ENCODE measurements at places on chromosomes 4 and X.

DNA sequence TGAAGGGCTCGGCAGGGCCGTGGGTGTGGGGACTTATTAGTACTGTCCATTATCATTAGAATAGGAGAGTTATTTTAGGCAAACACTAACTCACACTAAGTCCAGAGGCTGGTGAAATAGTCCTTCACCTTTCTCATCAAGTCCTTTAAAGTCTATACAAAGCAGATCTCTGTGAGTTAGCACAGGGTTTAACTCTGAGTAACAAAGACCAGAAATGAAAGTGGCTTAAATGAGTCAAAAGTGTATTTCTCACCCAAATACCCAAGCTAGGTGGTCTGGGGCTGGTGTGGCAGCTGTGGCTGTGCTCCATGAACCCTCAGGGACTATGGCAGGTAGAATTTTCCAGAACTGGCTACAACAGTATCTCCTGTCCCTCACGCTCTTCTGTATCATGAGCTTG is 263.2 kb downstream of the BCOR start:
- DNase-seq = no peak

GRCh38 chr4:127708985-127709384 is 21.2 kb upstream of the SLC25A31 start:
- DNase-seq = peak; percentile 30

DNA sequence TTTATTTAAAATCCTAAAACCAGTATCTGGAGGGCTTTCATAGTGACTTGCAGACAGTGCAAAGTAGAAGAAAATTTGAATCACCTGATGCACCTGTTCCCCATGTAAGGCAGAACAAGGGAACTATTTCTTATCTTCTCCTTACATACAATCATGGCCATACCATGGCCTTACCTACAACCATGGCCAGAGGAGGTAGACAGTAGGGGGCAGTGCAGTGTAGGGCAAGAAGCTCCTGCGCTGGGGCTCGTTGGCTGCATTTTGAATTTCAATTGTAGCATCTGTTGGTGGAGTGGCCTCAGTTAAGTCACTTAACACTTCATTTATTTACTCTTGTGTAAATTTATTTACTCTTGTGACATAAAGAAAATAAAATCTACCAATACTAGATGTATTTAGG is 33.0 kb downstream of the GALNTL6 start:
- peak; percentile 18 for DNase-seq

DNA sequence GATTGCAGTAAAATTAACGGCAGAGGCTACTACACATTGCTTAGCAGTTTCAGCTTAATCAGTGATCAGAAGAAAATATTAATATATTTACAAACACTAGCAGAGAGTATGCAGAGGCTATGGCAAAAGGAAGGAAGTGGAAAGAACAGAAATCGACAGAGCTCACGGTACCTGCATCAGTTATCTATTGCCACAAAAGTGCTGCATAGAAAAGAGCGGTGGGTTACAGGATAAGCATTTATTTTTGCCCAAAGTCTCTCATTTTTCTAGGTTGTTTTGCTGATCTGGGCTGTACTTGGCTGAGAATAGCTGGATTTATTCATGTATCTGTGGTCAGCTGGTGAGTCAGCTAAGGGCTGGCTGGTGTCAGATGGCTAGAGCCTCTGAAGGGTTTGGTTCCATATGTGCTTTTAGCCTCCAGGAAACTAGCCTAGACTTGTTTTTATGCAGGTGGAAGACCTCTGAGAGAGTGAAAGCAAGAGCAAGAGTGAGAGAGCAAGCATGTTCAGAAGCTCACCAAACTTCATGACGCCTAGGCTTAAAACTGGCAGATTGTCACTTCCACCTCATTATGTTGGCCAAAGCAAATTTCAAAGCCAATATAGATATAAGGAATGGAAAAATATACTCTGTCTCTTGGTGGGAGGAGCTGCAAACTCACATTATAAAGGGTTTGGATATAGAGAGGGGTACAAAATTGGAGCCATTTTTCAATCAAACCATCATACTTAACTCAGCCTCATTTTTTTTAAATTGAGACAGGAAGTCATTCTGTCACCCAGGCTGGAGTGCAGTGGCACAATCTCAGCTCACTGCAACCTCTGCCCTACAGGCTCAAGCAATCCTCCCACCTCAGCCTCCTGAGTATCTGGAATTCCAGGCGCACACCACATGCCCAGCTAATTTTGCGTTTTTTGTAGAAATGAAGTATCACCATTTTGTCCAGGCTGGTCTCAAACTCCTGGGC is 153.2 kb upstream of the RPL34 start:
- DNase-seq = peak; percentile 39

DNA sequence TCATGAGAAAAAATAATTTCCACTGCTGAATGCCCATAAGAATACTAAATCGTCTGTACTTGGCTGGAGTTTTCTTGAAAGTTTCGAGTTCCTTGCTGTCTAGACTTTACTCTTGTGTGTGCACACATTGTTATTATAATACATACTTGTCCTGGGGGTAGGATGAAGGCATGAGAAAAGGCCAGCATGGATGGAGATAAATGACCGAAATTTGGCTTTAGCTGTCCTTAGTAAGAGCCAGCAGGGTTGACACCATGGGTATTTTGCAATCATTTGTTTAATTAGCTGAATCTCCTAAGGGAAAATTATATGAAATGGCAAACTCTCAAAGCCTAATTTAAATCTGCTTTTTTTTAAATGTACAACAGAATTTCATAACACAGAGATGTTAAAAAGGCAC is 641.6 kb downstream of the ADGRL3 start:
- DNase-seq = no peak

- peak; percentile 25 for DNase-seq
Measured at GRCh38 chr4:101762025-101762424, 28.5 kb upstream of the BANK1 start.

DNA sequence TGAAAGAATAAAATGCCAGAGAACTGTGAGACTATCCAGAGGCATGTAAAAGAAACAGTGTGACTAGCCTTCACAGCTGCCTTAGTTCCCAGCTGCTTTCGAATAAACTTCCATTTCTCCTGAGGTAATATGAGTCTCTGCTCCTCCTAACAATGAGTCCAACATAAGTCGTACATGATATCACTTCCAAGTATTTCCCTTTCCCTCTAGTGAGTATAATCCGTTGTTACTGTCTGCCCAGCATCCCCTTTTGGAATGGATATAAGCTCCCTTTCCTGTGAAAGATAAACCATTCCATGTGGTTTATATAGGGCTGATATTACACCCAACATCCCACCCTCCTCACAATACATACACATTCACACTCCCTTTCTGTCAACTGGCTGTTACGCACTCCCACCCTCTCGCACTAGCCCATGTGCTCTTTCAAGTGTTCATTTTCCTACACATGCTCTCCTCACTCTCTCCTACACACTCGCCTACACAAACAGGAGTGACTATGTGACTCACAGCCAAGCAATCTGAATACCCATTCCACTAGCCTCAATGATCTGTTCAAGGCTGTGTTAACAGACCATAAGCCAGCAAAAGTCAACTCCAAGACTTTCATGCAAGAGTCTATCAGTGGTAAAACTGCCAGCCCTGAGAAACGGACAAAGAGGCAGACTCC is 5.0 kb downstream of the NAF1 start:
- no peak for DNase-seq

- no peak for DNase-seq
Measured at GRCh38 chr4:139777757-139778156, 112.1 kb downstream of the MGST2 start.

- no peak for DNase-seq
Measured at GRCh38 chr4:138788267-138788790, 227.3 kb upstream of the NOCT start.

DNA sequence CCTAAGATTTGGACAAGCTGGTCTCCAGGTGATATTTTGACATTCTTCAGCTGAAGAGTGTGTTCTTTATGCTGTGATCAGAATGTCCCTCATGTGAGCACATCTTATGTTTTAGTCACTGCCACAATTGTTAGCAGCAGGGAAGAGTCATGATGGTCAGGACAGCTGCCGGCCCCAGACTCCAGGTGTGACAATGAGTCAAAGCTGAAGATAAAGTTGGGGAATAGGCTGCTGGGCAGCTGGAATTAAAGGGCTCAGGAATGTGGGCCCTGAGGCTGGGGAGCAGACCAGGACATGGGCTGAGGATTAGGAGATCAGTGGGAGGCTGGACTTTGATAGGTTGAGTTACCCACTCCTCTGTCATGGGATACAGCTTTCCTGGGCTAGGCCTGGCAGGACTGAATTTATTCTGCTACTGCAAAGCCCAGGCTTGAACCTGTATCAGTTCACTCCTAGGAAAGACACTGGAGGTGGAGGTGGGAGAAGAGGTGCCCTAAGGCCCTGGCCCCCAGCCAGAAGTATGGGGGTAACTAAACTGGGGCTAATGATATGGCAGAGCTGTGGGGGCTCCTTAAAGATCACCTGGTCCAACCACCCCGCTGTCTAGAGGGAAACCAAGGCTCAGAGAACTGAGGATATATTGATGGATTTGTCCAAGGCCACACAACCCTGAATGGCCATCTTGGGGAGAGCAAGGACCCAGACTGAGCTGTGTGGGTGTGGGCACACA is 119.5 kb downstream of the PJA1 start:
- DNase-seq = no peak

DNA sequence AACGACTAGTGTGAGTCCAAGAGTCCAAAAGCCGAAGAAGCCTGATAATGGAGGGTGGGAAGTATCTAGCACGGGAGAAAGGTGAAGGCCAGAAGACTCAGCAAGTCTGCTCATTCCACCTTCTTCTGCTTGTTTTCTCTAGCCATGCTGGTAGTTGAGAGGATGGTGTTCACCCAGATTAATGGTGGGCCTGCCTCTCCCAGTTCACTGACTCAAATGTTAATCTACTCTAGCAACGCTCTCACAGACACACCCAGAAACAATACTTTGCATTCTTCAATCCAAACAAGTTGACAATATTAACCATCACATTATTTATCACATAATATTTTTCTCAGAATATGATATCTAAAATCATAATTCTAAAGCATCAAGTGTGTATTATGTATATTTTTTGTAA is 1055.1 kb upstream of the PCDH10 start:
- DNase-seq = no peak

- DNase-seq = no peak
Measured at GRCh38 chr4:38805530-38806145, 1.0 kb upstream of the TLR1 start.

GRCh38 chrX:644304-645281 is 14.0 kb downstream of the SHOX start:
- DNase-seq = no peak

DNA sequence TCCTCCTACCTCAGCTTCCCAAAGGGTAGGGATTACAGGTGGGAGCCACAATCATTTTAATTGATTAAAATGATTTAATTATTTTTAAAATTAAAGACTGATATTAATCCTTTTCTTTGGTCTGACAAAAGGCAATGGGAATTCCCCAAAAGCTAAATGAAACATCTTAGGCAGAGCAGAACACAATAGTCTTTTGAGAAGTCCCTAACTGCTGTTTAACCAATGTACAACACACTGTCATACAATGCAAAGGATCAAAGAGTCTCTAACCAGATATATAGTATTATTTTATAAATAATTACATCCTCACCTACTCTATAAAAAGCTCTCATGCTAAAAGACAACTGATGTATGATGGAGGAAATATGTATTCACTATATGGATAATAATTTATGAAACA is 47.0 kb downstream of the THAP9 start:
- no peak for DNase-seq

GRCh38 chrX:373641-374471 is 12.9 kb downstream of the PPP2R3B start:
- DNase-seq = no peak

DNA sequence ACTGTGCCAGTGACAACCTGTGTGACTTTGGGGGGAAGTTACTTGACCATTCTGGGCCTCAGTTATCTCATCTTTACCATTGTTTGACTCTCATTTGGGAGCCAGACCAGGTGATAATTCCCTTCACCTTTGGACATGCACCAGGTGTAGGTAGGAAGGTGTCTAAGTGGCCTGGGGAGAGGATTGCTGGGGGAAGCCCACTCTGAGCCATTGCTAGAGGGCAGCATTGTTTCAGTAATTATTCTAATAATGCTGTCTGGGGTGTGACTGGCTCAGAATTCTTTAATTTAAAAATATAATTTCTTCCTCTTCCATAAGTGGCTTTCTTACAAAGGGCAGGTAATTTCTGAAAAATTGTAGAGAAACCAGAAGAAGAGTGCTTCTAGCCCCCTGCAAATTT is 104.3 kb downstream of the RTL9 start:
- no peak for DNase-seq

GRCh38 chr4:589219-589963 is 13.3 kb upstream of the TMEM271 start:
- DNase-seq = no peak

DNA sequence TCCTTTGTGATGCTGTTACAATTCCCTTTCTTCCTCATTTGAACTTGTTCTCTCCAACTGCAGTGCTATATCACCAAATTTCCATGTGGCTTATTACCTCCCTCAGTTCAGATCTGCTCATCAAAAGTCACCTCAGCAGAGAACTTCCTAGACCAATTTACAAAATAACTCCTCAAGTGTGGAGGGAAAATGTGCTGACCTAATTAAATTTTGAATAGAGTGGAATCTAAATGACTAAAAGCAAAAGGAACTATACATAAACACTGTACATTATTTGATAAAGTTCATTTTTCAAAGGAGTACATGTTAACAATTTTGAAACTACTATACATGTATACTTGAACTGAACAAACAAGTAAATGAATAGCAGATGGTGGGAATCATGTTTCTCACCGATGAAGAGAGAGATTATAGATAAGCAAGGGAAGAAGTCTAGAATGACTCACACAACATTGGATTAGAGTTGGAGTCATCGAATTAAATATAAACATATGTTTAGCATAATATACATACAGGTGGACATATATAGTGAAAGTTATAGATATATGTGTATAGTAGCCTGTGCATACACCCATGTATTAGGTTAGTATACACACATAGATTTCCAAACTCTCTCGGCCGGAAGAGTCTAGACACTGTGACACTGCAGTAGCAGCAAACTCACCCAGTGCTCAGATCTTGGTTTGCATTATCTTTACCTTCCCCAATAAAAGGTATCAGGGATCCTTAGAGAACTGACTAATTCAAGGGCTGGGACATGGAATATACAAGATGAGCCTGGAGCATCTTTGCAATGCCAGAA is 318.7 kb downstream of the PCDH18 start:
- DNase-seq = peak; percentile 10

GRCh38 chr4:14336656-14337055 is 665.6 kb upstream of the CPEB2 start:
- DNase-seq = no peak

GRCh38 chrX:150337536-150337935 is 25.6 kb upstream of the MAMLD1 start:
- DNase-seq = no peak

- DNase-seq = no peak
Measured at GRCh38 chrX:72282302-72282701, 5.3 kb upstream of the RPS4X start.

- DNase-seq = no peak
Measured at GRCh38 chr4:52877694-52878093, 15.6 kb downstream of the RASL11B start.

DNA sequence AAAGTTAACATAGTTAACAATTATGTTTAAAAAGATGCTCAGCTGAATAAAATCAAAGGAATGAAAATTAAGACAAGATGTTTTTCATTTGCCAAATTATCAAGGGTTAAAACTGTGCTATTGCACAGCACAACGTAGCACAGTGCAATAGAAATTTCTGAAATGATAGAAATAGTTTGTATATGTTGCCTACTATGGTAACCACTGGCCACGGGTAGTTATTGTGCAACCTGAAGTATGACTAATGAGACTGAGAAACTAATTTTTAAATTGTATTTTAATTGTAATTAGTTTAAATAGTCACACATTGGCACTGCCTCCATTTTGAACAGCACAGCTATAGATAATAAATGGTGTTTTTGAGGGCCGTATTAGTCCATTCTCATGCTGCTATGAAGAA is 343.1 kb upstream of the FAM241A start:
- DNase-seq = peak; percentile 3

- no peak for DNase-seq
Measured at GRCh38 chr4:3307486-3307885, 14.7 kb downstream of the RGS12 start.
